GDM1 (cell line): ENCODE measurements at places on chromosomes 6 and 20.

DNA sequence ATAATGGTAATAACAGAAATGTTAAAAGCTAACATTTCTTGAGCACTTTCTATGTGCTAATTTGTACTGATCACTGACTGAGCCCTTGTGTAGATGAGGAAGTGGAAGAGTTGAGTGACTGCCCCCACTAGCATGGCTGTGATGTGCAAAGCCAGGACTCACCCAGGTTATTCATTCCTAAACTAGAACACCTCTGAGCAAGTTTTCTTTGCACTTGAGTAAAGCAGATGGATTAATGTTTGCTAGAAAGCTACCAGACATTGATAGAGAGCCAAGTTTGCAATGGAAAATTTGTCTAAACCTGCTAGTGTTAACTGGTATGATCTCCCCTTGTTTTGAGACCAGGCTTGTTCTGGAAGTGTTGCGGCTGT, 467.4 kb upstream of the PLCB4 start:
- no peak for DNase-seq

DNA sequence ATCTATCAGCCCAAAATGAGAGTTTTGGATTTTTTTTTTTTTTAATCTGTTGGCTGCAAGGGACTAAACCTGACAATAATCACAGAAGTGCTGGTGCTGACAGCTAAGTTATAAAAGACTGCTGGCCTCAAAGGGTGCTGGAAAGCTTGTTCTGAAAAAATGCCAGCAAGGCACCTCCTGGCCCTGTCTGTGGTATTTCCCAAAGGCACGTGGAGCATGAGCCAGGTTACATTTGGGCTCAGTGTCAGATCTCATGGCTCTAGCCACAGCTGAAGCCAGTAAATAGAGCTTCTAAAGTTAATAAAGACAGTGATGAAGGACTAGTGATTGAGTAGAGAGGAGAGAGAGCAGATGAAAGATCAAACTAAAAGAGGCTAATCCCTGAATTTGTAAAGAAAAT, 178.9 kb downstream of the FUT9 start:
- DNase-seq: no peak

DNA sequence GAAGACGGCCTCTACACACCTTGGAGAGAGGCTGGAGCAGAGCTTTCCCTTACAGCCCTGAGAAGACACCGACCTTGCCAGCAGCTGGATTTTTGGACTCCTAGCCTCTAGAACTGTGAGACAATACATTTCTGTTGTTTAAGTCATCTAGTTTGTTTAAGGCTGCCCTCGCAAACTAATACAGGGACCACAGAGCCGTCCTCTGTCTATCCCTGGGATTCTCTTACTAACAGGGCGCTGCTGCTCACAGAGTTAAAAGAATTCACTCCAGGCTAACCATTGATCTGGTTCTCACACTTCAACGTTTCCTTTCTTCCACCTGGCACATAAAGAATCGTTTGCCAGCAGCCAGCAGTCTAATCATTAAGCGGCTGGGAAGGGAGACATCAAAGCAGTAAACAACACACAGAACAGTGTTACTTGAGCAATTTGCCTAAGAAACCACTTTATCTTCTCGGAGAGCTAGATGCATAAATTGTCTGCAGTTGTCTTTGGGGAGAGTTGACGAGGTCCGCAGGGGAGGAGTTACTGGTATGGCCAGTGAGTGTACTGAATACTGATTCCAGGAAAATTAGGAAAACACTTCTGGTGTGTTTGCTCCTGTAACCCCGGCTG, 103.5 kb upstream of the AKAP12 start:
- no peak for DNase-seq

DNA sequence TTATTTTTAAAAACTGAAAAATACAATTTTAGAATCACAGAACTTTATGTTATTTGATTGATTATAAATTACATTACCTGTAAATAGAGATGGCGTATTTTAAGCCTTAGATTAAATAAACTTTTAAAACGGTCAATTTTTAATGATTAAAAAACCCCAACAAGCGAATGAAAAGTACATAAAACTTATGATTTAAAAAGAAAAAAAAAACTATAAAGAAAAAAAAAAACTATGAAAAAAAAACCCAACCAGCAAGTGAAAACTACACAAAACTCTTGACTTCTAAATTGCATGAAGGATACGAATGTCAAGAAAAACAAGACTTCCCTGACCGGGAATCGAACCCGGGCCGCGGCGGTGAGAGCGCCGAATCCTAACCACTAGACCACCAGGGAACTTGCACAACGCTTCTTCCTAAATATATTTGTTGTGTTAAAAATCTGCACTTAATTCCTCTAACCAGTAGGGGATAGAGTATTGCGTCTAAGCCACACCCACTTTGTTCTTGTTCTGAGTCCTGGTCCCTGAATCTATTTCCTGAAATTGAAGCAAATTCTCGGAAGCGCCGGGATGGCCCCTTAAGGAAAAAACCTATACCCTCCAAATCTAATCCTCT, 10.7 kb upstream of the NCOA7 start:
- DNase-seq: peak; percentile 73

DNA sequence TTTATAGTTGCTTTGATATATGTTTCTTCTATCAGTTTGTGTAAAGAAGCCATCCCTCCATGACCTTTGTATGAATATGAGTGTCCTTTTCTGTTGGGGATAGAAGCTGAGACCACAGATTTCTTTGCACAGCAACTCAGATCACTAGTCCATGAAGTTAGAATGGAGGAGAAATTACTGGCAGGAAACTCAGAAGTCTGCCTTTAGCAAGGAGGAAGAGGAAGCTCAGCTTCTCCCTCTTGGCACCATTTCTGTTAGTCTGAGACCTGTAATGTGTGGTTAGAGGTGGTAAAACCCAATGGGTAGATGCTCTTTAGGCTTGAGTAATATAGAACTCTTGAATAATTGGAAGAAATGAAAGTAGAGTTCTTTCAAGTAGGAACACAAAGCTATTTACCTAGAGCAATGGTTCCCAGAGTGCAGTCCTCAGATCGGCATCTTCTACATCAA, 995.3 kb upstream of the FLRT3 start:
- DNase-seq: no peak

DNA sequence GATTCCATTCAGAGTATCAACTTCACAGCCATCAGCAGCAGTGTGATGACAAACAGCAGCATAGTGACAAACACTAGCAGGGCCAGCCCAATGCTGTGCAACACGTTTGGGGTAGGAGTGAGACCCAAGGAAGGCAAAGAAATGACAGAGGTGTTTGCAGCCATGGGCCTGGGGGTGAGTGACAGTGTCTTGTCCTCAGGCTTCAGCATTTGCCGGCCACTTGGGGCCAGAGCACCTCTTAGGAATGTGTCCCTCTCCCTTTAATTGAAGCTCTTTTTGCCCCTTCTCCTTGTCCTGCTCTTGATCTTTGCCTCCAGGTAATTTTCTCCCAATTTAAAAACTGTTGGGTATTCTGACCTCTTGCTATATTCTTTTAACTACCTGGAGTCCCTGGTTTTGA, 84.4 kb downstream of the HS3ST5 start:
- DNase-seq: no peak

GRCh38 chr20:25402583-25402982, 4.9 kb upstream of the GINS1 start:
- DNase-seq: no peak

GRCh38 chr6:21348504-21349195, 244.9 kb upstream of the SOX4 start:
- no peak for DNase-seq

GRCh38 chr6:53544470-53545308, at the start of gene GCLC:
TSS of gene GCLC (minus strand) at chr6:53545101. CDS start at chr6:53544645, 456 bp downstream.
- peak; percentile 94 for DNase-seq

DNA sequence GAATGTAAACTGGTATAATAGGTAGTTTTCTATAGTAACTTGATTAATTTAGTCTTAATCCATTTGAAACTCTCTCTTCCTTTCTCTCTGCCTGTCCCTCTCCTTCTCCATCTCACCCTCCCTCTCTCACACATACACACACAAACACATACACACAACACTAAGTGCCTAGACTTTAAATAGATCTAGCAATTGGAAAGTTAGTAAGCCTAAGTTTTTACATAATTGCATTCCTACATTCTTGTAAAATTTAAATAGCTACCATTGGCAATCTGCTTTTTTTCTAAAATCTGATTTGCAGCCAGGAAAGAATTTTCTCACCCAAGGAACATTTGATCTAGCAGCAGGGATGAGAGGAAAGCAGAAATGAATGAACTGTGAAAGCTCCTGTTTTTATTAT, 15.7 kb downstream of the GFRA4 start:
- no peak for DNase-seq

DNA sequence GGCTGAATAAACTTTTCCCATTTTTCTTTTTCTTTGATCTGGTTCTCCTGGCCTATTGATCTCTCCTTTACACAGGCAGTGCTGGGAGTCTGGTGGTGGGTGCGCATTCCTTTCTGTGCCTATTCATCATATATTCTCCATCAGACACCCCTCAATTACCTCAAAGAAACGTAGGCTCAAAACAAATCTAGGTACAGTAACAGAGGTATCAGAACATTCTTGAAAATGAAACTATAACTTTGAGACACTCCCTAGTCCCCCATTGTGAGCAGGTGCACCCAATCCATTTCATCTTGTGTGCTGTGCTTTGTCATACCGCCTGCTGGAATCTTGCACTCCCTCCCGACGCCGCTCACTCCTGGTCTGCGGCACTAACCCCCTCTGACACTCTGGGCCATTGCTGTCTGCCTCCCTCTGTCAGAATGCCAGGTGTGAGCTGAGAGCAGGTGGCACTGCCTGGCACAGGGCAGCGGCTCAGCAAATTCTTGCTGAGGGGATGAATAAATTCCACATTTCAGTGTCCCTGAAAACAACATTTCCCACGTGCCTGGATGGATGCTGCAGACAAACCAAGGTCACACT, 303.4 kb upstream of the EXOC2 start:
- no peak for DNase-seq

DNA sequence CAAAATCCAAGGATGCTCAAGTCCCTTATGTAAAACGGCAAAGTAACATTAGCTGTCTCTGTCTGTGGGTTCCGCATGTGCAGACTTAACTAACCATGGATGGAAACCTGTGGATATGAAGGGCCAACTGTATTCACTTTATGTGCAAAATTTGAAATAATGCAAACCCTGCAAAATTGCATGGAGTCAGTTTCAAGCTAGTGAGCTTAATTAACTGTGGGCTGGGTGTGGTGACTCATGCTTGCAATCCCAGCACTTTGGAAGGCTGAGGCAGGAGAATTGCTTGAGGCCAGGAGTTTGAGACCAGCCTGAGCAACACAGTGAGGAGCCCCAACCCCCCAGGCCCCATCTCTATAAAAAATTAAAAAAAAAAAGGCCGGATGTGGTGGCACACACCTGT, 81.4 kb downstream of the ANKS1A start:
- no peak for DNase-seq

- no peak for DNase-seq
These were observed 50.1 kb downstream of the GRM4 start for GRCh38 chr6:34095741-34096140.

- DNase-seq: peak; percentile 5
These were observed 112.1 kb downstream of the ASXL1 start for GRCh38 chr20:32470025-32470861.

DNA sequence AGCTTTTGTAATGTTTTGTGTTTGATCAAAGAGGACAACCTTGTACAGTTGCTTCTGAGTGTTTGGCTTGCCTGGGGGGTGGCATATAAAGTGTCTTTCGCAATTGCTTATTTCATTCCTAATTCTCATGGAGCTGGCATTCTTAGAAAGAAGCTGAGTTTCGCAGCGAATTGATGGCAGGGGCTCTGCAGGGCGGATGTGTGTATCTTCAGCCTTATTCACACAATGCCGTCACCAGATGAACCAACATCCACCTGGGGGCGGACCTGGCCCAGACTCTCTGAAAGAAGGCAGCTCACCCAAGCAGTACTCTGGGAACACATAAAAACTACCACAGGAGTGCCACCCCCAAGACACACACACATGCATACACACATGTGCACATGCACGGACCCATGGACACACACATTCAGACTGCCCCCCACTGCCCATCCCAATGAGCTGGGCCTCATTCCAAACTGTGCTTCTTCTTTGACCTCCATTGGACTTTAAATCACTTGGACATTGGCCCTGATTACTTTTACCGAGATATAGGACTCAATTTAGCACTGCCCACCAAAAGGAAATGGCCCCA, 55.4 kb upstream of the FOXQ1 start:
- no peak for DNase-seq

DNA sequence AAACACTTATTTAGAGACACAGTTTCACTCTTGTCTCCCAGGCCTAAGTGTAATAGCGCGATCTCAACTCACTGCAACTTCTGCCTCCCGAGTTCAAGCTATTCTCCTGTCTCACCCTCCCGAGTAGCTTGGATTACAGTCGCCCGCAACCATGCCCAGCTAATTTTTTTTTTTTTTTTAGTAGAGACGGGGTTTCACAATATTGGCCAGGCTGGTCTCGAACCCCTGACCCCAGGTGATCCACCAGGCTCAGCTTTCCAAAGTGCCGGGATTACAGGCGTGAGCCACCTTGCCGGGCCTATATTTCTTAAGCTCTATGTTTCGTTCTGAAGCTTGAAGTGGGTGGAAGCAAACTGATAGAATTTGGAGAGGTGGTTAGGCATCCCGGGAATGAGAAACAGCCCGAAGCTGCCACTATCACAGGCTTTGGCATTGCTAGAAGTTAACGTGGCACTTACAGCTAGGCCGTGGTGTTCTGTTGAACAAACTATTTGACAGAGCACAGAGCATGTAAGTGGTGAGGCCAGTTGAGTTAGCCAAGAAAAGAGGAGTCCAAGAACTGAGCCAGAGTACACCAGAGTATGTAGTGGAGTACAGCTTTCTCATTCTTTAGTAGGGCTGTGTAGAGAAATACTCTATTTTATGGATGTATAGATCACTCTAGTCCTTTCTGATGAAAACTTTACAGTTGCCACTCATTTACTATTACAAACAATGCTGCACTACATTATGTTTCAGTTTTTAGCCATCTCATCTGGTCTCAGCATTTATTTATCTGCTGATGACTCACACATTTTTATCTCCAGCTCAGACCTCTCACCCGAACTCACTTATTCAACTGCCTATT, 62.0 kb upstream of the HFE start:
- DNase-seq: no peak

- no peak for DNase-seq
These were observed 31.9 kb downstream of the WDR27 start for GRCh38 chr6:169669889-169670288.

- no peak for DNase-seq
These were observed 31.8 kb downstream of the SLC24A3 start for GRCh38 chr20:19244291-19244690.

DNA sequence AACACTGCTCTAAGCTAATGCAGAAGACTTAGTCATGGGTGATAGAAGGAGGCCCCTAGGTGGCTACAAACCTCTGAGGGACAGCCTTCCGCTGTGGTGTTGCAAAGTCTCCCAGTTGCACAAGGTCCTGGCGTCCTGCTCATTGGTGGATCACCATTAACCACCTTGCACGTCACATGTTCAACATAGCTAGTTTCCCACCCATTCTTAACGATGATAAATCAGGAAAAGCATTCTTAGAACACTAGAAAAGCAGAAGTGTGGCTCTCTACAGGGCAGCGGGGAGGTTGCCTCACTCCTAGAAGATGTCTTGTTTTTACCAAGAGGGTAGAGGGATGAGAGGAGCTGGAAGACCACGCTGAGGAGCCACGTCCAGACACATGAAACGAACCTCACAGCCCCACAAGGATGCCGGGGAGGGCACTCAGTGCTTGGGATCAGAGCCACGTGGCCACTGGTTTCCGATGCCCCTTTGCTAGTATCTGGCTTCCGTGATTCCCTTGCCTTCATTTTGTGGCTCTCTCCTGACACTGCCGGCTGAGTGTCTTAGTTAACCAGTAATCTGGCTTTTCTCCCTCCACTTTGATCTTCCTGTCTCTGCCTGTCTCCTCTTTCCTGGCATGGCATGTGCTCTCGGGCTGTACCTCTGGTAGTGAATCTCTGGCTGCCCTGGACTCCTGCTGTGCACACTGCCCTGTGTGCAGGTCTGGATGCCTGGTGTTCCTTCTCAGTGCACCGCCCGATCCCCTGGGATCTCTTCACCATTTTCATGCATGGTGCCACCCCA, 91.4 kb upstream of the NEDD9 start:
- DNase-seq: no peak
